Heart left ventricle (tissue), 16 donors: ENCODE measurements at places on chromosomes 16 and 17. TPM values are rescaled to one million over a fixed set of nuclear protein-coding genes. Genes with fewer than 3 reads are reported as not detected.
A peak's percentile ranks its signal among the peaks of the same experiment; 100 is the strongest.

TNS4 gene
- total RNA-seq = not detected

PRR35 gene
- not detected for total RNA-seq

- peaks cover 44% of the 10 kb centered on the region for H3K4me1 ChIP-seq
- H3K36me3 ChIP-seq = no peaks in the 10 kb centered on the region
- H3K27me3 ChIP-seq = no peaks in the 10 kb centered on the region
Observed at GRCh38 chr17:50130559-50131305, 772 bp upstream of the SAMD14 start.

- H3K4me1 ChIP-seq = no peaks in the 10 kb centered on the region
- H3K4me3 ChIP-seq = no peak overlapping the region
- H3K36me3 ChIP-seq = no peaks in the 10 kb centered on the region
- no peak overlapping the region for H3K27ac ChIP-seq
- no peaks in the 10 kb centered on the region for H3K27me3 ChIP-seq
Observed at GRCh38 chr17:77258638-77259037, 117.9 kb downstream of the SEC14L1 start.

NTHL1 gene
- total RNA-seq = 24.1 TPM

DNA sequence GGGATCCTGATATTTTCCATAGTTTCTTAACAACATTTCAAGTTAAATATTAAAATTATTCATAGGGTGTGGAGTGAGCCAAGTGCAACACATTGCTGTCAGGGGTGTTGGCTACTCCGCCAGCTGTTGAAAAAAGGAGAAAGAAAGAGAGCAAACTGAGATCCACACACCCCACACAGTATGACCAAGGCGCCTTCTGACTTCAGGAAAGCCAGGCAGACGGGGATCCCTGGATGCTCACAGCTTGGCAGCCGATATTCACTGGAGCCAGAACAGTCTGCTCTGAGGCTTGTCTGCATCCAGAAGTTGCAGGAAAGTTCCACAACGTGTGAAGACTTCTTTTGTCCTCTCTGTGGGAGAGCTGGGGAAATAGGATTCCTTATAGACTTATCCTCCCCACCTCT is 9.3 kb downstream of the CHD9NB start:
- H3K4me3 ChIP-seq = peak overlapping the region; percentile 40
- peak overlapping the region; percentile 85 for H3K27ac ChIP-seq
- no peaks in the 10 kb centered on the region for H3K27me3 ChIP-seq
- no peak for DNase-seq

NR1D1 gene
- 9.5 TPM for total RNA-seq
